ENCODE measurements at places on chromosomes 16 and 17.
A peak's percentile ranks its signal among the peaks of the same experiment; 100 is the strongest.

- no peak for DNase-seq
These were observed 79.9 kb upstream of the MON1B start for GRCh38 chr16:77111056-77111565.

- no peak for DNase-seq
These were observed 107.8 kb downstream of the CRLF3 start for GRCh38 chr17:30716461-30717290.

DNA sequence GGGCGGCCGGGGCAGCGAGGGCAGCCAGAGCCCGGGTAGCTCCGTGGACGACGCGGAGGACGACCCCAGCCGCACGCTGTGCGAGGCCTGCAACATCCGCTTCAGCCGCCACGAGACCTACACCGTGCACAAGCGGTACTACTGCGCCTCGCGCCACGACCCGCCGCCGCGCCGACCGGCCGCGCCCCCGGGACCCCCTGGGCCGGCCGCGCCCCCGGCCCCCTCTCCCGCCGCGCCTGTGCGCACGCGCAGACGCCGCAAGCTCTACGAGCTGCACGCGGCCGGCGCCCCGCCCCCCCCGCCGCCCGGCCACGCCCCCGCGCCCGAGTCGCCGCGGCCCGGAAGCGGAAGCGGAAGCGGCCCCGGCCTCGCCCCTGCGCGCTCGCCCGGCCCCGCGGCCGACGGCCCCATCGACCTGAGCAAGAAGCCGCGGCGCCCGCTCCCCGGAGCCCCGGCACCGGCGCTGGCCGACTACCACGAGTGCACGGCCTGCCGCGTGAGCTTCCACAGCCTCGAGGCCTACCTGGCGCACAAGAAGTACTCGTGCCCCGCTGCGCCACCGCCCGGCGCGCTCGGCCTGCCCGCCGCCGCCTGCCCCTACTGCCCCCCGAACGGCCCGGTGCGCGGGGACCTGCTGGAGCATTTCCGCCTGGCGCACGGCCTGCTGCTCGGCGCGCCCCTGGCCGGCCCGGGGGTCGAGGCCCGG, 36.1 kb upstream of the ZC3H18 start:
- DNase-seq = peak; percentile 75

DNA sequence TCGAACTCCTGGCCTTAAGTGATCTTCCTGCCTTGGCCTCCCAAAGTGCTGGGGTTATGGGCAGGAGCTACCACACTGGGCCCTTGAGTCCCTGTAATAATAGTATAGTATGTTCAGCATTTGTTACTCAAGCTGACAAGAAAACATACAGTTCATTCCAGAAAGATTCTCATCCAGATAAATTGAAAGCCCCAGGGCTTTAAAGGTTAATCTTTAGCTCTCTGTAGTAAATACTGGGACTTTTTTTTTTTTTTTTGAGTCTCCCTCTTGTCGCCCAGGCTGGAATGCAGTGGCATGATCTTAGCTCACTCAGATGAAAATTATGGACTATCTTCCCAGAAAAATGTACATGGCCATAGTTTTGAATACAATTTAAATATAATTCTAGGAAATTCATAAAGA, 11.0 kb downstream of the BRCA1 start:
- DNase-seq = no peak

DNA sequence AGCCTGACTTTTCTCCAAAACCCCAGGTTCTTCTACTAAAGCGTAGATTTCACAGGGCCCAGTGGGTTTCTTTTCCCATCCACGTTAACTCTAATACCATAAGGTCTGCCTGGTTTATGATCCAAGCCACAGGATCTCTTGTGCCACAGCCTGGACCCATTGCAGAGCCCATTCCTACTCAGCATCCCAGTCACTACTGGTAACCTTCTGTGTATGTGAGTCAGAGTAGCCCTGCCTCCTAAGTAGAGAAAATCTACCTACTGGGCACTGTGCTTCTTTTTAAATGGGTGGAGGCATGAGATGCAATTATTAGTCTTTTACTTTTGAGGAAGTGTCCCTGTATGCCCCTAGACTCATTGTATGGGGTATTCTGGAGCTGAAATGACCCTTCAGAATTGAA, 13.5 kb downstream of the CCL11 start:
- DNase-seq = no peak

- no peak for DNase-seq
These were observed 587 bp downstream of the RNF157 start for GRCh38 chr17:76239538-76240274.

GRCh38 chr17:4998027-4998731, 429 bp downstream of the KIF1C start:
- peak; percentile 67 for DNase-seq

DNA sequence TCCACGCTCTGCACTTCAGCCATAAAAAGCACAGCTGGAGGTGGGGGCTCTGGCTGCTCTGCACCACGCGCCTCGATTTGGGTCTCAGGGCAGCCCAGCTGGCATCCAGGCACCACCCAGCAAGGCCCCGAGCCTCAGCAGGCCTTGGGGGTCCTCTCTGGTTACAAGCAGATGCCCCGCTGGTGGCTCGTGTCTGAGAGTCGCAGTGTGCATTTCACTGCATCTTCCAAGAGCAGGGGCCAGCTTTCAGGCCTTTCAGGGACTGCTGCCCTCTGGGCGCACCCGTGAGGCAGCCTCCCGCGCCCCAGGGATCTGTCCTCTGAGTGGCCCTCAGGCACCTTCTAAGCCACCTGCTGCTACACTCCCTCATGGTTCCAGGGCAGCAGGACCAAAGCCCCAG, 25.5 kb downstream of the NDUFAF8 start:
- no peak for DNase-seq

Measured in neuronal stem cell (in vitro differentiated cells).